ENCODE measurements at places on chromosomes 6 and 20.

DNA sequence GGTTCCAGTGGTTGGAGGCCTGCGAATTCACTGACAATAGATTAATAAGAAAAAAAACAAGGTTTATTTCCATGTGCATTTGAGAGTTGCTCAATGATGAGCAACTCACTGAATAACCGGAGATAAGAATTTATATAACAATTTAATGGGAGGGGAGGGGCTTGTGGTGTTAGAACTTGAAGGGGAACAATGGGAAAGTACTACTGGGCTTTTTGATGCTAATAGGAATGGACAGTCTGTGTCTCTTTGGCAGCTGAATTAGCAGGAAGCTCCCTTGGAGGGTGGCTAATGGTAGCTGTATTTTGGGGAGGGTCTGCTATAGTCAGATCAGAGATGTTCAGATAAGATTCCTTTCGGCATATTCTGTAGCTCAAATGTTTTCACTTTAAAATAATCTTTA is 62.4 kb upstream of the GMDS start:
- DNase-seq: no peak

DNA sequence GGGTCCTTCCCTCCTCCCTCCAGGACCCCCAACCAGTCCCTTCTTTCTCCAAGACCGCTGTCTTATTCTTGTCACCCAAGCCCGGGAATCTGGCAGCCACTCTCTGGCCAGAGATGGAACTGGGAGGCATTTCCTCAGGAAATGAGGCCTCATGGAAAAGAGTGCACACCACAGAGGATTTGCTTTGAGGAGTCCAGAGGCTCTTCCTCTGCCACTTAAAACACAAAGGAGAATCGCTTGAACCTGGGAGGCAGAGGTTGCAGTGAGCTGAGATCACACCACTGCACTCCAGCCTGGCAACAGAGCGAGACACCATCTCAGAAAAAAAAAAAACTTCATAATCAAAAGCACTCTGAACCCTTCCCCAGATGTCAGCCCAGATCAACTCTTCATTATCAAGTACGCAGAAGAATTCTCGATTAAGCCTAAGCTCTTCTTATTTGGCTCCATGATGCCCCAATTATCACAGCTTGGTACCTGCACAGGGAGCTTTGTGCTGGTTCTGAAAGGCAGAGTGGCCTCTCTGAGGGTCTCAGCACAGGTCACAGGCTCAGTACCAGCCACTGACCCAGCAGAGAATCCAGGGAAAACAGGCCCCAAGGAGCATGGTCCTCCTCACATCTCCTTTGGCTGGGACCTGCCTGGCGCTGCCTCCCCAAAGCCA is 82.9 kb upstream of the MAFB start:
- DNase-seq: no peak

DNA sequence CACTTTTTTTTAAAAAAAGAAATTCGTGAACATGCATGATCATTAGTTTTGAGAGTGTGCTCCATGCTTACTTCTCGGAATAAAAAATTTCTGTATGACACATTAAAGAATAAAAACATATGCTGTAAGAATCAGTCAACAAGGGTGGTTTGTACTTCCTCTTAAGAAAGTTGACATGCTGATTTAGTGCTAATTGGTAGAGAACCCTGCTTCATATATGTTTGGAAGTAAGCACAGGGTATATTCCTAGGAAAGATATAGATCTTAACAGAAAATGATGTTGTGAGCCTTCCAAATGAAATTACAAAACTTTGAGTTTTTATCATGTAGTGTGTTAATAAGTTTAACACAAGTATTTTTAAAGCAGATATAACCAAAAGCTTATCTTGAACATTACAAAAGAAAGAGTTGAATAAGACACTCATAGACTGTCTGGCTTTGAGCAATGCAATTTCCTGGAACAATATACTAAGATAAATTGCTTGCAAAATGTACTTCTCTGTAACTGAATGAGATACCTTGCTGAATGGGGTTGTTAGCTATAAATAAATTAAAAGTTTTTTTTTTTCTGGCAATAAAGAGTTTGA is 13.8 kb upstream of the VIP start:
- no peak for DNase-seq

DNA sequence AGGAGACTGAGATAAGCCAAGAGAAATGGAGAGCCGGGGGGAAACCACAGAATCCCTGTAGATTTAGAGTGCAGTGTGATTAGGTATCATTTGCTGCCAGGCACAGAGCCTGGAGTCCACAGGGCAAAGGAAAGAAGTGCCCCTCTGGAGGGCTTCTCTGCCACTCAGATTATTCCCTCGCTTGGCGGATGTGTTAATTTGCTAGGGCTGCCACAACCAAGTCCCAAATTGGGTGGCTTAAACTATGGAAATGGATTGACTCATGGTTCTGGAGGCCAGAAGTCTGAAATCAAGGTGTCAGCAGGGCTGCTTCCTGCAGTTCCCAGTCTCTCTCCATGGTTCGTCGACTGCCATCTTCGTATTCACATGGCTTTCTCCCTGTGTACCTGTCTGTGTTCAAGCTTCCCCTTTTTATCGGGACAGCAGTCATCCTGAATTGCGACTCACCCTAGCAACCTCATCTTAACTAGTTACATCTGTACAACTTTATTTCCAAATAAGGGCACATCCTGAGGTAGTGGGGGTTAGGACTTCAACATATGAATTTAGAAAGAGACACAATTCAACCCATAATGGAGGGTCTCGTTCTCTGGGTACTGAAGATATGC is 122.2 kb downstream of the ANKRD60 start:
- no peak for DNase-seq

DNA sequence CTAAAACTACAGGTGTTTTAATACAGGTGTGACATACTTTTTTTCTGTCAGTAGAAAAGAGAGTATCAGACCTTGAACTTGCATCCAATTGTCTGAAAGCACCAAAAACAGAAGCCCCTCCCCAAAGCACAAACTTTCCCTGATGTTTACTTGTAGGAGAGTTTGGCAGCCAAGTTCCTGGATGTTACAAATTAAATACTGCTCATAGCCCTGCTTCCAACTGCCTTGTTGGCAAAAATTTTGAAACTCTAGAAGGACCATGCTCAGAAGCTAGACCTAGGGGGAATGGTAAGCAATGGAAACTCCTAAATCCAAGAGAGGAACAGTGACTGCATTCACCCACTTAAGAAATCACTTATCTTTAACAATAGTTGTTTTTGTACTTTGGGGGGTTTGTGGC is 17.0 kb upstream of the ARG1 start:
- no peak for DNase-seq

GRCh38 chr6:19052219-19052618 is 665.1 kb downstream of the RNF144B start:
- DNase-seq: no peak

Data from activated CD4-positive, alpha-beta T cell treated with anti-CD3 and anti-CD28 coated beads for 24 hours (primary cell).